ENCODE measurements at places on chromosomes 16 and 17.

- no peak for DNase-seq
Observed at GRCh38 chr16:57944970-57945739, 25.8 kb downstream of the CNGB1 start.

DNA sequence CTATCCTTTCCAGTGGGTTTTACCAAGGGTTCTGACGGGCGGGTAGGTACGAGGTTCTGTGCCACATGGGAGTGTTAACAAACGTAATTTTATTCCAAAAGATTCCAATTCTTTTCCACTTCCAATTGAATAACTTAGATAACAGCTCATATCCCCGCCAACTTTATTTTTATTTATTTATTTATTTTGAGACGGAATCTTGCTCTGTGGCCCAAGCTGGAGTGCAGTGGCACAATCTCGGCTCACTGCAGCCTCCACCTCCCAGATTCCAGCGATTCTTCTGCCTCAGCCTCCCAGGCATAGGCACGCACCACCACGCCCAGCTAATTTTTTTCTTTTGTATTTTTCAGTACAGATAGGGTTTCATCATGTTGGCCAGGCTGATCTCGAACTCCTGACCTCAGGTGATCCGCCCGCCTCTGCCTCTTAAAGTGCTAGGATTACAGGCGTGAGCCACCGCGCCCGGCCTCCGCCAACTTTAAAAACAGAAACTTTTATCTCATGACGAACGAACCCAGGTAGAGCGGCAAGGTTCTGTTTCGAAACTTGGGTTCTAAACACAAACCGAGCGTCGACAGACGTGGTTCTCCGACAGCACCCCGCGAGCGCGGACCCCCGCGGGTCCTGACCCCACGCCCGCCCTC is 613 bp downstream of the ECI1 start:
- DNase-seq = peak; percentile 57

DNA sequence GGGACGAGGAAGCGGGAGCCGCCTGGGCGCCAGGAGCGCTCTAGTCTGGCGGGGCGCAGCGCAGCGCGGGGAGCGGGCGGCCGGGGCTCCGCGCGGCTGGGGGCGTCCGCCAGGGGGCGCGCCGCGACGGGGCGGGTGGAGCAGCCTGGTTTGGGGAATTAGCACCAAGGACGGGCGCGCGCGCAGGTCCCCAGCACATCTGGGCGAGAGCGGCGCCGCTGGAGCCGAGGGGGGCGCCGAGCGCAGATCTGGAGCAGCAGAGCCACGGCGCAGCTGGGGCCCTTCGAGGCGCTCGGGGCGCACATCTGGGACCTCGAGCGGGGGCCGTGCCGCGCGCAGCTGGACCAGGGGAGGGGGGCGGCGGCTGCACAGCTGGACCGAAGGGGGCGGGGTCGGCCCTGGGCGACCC is at the start of gene NXPH3:
Gene NXPH3, plus strand, starts transcription at position 193 of the 409 bp plus-strand sequence. CDS start 349 bp downstream, outside the sequence.
- peak; percentile 66 for DNase-seq

DNA sequence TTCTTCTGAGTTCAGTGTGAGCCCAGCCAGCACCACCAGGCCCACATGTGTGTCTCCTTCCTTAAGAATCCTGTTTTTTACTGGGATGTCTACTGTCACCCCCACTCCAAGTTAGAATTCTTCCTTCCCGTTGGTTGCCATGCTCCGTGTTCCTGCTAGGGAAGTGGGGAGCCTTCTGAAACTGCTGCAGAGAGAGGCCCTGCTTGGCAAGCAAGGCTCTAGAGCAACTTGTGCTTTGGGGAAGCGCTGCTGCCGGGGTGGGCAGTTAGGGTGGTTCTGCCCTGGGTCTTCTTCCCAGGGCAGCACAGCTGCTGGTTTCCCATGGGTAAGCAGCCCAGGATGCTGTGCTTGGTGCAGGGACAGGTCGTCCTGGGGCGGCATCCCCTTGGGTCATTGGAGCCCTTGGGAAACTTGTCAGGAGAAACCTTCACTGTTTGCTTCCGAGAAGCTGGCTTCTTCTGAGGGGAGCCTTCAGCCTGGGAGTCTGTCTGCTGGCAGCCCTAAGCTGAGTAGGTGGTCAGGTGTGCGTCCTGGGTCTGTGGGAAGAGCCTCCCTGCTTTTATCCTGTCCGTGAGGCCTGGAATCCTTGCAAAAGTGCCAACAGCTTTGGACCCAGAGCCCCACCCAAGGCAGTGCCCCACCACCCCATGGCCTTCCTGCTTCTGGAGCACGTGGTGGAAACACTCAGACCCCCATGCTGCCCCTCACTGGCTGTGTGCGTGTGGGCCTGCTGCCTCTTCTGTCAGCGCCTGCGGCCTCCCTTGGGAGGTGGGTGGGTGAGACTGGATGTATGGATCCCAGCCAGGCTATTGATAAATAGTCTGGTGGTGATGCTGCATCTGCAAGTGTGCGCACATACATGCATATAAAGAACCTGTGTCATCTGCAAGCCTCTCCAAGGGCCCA is 71.8 kb downstream of the PLD6 start:
- DNase-seq = no peak

GRCh38 chr17:2940352-2940751 is 123.1 kb downstream of the OR1D5 start:
- no peak for DNase-seq

DNA sequence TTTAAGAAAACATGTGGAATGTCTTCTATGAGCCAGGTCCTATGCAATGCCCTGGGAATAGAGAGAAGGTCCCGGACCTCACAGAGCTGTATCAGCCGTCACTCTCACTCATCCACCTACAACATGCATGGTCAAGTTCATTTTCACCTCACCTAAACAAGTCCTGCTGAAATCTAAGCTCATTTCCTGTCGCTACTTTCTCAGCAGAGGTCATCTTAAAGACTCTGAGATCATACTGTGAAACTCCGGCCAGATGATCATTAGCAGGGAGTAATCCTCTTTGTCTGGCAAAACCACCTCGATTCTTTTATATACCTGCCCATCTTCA is 66.2 kb upstream of the LYRM9 start:
- DNase-seq = no peak

DNA sequence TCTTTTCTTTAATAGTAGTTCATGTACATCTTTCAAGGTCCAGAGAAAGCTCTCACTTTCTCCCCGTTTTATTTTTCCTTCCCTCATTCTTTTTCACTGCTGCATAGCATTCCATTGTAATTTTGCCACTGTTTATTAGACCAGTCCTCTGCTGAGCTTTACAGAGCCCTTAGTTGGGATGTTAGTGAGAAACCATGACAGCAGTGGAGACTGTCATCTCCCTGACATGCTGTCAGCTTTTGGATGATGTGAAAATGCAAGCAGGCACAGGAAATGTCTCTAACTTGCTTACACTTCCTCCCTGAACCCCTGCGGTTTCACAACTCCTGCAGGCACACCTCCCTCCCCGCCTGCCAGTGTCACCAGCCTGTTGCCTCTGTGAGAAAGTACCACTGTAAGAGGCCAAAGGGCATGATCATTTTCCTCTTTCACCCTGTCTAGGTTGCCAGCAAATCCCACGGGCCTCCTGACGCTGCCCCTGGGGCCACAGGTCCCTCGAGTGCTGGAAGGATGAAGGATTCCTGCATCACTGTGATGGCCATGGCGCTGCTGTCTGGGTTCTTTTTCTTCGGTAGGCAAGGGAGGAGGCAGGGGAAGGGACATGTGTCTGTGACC is at the start of gene ITGAL:
Gene ITGAL, plus strand, starts transcription at position 415 of the 615 bp plus-strand sequence. Its CDS starts 96 bp downstream, at position 511.
- peak; percentile 86 for DNase-seq

GRCh38 chr17:76500074-76500746 is 1.0 kb downstream of the RHBDF2 start:
- peak; percentile 47 for DNase-seq

DNA sequence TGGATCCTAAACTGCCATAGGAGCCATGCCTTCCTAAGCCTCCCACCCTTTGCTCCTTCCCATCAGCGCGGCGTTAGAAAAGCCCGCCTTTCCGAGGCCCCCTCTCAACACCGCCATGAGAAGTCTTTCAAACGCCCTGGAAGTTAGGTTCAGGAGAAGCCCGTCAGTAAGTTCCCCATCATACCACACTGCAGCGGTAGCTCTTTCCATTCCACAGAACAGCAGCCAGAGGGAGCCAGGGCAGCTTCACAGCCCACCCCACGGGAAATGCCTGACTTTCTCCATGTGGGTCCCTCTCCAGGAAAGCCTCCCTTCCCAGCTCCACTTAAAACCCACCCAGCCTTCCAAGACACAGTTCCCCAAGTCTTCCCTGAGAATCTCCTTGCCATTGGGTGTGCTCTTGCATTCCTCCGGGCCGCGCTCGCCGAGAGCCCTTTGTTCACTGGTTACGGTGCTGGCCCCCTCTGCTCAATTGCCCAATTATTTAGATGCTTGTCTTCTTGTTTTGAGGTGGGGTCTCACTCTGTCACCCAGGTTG is 28.7 kb downstream of the KIAA0513 start:
- DNase-seq = no peak

- no peak for DNase-seq
Observed at GRCh38 chr17:59038734-59039133, 67.9 kb downstream of the TRIM37 start.

DNA sequence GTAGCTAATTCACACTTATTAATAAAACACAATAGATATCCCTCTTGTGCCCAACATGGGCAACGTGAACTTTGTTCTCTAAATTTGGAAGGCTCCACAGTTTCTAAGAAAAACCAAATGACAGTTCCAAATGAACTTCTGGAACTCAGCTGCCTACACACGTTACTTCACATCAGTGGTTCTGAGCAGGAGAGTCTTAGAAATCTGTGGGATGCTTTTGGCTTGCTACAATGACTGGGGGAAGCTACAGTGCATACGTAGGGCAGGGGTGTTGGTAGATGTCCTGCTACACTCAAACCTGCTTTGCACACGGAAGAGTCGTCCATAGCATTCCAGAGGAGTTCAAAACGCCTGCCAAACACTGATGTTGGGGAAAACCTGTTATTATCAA is 8.0 kb downstream of the TXNDC11 start:
- DNase-seq = no peak

DNA sequence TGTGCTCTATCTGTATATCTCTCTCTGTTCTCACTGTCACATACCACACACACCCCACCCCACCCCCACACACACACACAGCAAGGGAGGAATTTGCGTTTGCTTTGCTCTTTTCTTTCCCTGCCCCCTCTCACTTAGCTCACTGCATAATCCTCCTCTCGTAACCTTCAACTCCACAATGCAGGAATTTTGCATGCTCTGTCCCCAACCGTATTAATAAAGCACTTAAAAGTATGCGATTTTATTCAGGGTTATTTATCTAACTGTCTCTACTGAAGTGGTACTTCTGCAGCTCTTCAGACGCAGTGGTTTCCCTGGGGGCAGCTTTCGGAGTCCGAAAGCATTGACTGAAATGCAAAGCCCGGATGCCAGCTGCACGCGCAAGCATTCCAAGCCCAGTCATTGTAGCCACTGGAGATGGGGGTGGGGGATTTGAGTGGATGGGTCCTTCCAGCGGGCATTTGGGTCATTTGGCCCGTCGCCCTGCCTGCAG is 105.4 kb upstream of the RBFOX1 start:
- DNase-seq = no peak

DNA sequence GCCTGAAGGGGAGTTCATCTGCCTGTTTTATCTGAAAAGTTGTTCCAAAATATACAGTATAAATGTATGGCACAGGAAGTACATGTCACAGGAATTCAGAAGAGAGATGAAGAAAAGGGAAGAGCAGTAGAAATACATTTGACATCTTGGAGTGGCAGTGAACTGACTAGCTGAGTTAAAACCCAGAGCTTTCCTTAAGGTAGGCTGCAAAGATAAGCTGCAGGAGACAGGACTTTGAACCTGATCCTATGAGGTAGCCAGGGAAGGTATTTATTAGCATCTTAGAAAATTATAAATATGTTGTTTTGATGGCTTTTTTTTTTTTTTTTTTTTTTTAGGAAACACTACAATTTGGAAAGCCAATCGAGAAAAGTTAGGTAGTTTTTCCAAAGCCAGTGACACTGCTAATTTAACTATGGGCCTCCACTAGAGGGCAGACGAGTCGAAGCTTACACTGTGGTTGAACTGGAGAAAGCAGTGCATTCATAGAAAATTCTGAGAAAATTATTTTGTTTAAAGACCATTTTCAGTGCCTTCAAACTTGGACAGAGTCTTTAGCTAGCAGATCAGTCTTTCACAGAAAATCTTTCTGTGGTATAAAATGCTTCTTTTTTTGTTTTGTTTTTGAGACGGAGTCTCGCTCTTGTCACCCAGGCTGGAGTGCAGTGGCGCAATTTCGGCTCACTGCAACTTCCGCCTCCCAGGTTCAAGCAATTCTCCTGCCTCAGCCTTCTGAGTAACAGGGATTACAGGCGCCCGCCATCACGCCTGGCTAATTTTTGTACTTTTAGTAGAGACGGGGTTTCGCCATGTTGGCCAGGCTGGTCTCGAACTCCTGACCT is 122.3 kb downstream of the SSH2 start:
- DNase-seq = peak; percentile 76

DNA sequence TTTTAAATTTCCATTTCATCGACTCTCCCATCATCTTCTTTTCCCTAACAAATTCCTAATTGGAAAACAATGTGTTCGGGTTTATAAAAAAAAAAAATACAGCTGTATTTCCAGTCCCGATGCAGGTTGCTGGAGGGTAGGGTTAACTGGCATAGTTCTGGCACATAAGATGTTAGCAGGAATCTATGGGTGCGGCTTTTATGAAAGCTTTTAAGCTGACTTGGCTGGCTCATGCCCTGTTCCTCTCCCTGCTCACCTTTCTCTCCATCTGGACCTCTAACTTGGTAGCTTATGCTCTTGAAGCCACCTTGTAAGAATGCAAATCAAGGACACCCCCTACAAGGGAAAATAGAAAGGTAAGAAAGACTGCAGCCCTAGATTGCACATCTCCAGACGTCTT is 33.2 kb upstream of the KCNJ2 start:
- DNase-seq = no peak

- no peak for DNase-seq
Observed at GRCh38 chr16:73768786-73769203, 527.8 kb upstream of the PSMD7 start.

- no peak for DNase-seq
Observed at GRCh38 chr17:7982666-7983065, 19.7 kb upstream of the GUCY2D start.

GRCh38 chr16:84286578-84287240 is 8.0 kb upstream of the WFDC1 start:
- DNase-seq = no peak

DNA sequence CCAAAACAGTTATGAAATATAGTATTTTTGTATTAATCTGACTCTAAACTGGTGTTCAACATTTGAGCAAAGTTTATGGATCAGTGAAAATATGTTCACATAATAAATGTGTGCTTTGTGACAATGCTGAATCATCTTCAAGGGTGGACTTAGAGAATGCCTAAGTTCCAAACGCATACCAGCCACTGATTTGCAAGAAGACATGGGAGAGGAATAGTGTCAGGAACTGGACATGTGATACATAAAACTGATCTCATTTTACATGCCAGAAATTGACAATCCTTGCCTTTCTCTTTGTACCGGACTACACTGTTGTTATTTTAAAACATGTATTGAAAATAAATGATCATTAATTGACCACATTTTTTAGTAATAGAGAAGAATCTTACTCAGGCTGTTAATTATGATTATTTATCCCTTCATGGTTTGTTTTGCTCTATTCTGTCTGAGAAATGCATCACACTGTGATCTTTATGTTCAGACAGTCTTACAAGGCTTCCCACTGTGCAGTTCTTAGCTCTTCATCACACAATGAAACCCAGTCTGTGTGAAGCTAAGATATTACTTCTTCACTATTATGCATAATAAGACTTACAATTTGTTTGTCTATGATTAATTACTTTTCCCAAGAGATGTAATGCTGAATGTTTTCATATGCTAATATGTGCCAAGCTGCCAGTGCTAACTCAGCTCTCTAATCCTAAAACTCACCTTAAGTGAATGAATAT is 1180.6 kb upstream of the CDH8 start:
- DNase-seq = no peak

- DNase-seq = no peak
Observed at GRCh38 chr17:17739388-17740066, 58.3 kb downstream of the RAI1 start.

GRCh38 chr17:64614266-64615027 is 47.7 kb downstream of the SMURF2 start:
- DNase-seq = no peak
